ENCODE measurements at places on chromosomes 1 and 21.

- DNase-seq = no peak
Observed at GRCh38 chr1:32592943-32593342, 53.7 kb downstream of the ZBTB8A start.

DNA sequence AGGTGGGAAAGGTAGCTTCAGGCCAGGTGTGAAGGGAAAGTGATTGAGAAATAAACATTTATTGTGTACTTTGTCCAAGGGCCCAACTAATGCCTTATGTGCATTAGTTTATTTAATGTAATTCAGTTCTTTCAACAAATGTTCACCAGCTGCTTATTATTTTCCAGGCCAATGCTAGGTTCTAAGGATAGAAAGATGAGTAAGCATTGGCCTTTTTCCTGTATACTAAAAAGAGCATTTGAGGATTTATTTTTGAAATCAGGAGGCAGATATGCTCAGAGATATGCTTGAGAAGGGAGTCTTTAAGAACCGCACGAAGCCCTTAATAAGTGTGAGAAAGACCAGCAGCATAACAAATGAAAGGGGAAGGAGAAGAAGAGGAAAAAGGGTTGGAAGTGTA lies 32.0 kb downstream of the CLCA1 start:
- no peak for DNase-seq

DNA sequence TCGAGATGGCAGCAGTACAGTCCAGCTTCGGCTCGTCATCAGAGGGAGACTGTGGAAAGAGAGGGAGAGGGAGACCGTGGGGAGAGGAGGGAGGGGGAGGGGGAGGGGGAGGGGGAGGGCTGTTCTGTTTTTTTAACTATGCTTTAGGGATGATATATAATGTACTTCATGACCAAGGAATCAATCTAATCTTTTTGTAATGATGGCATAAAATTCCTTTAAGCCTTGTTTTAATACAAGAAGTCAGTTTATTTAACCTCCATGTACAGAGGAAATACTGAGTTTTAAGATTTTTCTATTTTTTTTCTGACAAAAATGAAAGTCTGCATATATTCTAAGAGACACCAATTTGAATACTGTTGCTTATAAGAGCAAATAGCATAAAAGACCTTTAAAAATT lies 41.9 kb downstream of the PTBP2 start:
- no peak for DNase-seq

DNA sequence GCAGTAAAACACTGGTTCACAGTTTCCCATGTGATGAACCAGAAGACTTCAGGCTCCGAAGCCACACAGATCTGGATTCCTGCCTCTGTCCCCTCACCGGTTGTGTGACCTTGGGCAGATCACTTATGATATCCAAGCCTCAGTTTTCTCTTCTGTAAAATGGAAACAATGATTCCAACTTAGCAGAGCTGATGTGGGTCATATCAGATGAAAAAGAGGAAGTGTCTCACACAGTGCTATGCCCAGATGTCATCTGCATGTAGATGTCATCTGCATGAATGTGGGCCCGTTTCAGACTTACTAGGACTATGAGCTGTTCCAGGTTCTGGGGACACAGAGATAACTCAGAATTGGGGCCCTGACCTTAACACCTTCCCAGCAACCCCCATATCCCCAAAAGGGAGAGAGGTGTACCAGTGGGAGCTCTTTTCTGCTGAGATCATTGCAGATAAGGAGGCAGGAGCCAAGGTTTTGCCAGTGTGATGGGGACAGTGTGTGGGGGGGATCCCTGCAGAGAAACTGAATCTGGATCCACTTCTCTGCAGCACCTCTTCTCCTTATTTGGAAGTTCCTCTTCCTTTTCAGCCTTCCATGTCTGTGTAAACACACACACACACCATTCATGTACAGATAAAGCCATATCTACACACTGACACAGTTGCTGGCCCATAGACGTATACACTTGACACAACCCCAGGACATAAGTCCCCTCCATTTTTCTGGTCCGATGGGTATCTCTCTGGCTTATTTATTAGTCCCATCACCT lies 5.0 kb upstream of the ADGRB2 start:
- DNase-seq = no peak

DNA sequence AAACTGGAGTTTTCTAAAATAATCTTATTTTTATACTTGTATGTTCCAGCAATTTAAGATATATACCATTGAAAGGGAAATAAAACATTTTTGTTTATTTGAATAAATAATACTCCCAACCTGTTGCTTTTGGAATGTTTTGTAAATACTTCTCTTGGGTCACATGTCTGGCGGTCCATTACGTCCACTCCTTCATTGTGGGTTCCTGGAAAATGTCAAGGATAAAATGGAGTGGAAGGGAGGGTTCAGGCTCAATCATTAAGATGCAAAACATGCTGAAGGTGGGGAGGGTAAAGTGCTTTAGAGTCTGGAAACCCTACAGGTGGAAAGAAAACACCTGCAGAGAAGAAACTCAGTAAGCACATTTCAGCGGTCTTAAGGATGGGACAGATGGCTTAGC lies 34.2 kb upstream of the FAM3B start:
- no peak for DNase-seq

DNA sequence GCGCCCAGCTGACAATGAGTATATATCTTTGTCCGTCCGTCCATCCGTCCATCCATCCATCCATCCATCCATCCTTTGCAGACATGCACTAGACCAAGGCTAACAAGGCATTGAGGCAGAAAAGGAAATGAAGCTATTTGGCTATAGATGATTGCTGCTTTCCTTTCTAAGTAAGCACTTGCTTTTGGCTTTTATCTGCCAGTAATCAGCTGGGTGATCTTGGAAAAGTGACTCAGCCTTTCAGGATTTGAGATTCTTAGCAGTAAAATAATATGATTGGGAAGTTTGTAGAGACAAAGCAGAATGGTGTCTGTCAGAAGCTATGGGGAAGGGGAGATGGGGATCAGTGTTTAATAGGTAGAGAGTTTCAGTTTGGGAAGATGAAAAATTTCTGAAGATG lies 22.7 kb downstream of the ZFYVE9 start:
- no peak for DNase-seq

DNA sequence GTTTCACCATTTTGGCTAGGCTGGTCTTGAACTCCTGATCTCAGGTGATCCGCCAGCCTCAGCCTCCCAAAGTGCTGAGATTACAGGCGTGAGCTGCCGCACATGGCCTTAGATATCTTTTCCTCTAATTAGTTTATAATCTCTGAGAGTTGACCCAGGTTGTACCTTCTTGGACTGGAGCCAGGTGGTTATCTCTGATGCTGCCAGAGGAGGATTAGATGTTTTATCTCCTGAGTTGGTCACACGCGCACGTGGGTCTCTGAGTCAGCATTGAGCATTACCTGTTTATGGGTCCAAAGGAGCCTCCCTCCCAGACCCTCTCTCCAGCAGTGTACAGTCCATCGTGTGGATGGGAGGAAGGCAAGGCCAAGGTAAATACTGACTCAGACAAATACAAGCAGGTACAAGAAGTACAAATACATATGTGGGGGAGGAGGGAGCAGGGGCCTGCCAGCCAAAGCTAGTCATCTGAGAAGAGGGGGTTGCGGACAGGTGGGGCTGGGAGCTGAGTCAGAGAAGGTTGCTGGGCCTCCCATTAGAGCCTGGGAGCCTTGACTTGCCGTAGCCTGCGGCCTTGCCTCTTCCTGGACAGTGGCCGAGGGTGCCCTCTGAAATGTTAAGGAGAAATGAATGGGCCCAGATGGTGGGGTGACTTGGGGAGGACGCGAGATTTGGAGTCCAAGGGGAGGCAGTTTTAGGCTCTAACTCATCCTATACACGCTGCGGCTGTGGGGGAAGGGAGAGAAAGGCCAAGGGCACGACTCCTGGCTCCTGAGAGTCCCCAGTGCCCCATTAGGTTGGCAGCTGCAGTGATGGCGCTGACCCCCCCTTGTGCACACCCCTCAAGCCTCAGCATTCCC lies 13.1 kb downstream of the IL6R start:
- DNase-seq = no peak

GRCh38 chr1:89530444-89531089 lies 5.9 kb downstream of the LRRC8B start:
- no peak for DNase-seq

DNA sequence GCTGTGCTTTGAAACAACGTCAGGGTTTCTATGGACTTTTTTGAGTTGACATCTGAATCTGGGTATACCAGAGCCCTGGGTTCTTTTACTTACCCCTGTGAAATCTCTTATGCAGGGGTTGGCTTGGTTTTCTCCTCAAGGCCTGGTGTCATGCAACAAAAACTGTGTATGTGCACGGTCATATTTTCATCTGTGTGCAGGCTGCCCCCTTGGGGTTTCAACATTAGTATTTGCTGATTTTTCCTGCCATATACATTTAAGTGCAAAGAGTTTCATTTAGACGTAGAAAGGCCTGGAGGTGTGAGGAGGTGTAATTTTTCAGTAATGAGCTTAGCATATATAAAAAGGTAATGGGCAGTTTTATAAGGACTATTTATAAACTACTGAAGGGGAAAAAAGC lies 22.0 kb upstream of the ZBTB18 start:
- DNase-seq = no peak

DNA sequence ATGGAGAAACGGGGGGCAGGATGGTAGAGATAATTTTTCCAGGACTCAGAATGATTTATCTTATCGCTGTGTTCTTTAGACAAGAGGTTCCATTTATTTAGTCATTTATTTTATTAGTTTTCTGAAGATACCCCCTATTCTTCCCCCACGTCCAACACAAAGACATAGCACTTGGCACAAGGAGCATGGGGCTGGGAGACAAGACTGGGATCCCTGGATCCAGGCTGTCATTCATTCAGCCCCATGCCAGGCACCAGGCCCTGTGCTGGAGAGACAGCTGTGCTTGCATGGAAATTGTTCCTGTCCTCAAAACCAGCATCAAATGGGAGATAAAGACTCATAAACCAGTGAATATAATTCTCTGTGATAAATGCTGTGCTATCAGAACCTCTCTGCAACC lies 27.1 kb upstream of the PLXNA2 start:
- DNase-seq = no peak

- no peak for DNase-seq
Observed at GRCh38 chr1:44151808-44152207, 10.4 kb upstream of the KLF18 start.

GRCh38 chr1:74223453-74223852 lies 11.7 kb upstream of the TNNI3K start:
- no peak for DNase-seq

DNA sequence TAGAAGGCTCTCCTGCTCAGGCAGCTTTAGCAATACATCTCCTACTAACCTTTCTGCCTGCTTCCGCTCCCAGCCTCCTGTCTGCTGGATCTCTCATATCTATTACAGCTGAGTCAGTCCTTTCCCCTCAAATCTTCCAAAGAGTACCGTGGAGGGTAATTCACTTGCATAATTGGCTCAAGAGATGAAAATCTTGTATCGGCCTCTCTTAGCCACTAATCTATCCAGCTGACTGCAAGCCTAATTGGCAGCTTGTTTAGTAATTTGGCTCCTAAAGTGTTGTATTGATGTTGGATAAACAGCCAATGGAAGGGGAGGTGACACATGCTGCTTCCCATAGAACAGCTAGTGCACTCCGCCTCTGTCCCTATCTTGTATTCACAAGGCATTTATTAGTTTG lies 195.7 kb downstream of the GPATCH2 start:
- DNase-seq = no peak

DNA sequence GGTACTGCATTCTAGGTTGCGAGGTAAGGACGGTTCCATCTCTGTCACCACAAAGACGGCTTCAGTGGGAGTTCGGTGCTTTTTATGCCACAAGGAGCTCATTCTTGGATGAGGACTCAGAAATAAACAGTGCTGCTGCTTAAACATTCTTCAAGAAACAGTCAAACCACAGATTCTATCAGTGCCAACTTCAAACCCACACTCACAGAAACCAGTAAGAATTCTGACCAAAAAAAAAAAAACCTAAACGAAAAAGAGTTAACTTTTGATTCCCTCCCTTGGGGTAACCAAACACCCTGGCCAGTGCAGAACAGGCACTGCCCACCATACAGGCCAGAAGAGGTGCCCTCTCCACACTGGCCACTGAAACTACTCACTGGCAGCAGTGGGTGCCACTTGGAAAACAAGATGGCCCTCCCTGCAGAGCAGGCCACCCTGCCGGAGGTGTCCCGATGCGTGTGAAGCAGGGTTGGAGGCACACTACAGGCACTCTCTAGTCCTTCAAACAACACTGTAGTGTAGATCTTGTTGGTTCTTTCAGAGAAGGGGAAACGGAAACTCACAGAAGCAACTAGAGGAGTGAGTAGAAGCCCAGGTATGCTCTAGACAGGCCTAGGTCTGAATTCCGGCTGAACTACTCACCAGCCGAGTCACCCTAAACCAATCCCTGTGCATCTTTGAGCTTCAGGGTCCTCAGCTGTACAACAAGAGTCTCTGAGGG lies 87.3 kb upstream of the TLR5 start:
- no peak for DNase-seq

- DNase-seq = no peak
Observed at GRCh38 chr1:83692524-83693381, 306.2 kb downstream of the TTLL7 start.

DNA sequence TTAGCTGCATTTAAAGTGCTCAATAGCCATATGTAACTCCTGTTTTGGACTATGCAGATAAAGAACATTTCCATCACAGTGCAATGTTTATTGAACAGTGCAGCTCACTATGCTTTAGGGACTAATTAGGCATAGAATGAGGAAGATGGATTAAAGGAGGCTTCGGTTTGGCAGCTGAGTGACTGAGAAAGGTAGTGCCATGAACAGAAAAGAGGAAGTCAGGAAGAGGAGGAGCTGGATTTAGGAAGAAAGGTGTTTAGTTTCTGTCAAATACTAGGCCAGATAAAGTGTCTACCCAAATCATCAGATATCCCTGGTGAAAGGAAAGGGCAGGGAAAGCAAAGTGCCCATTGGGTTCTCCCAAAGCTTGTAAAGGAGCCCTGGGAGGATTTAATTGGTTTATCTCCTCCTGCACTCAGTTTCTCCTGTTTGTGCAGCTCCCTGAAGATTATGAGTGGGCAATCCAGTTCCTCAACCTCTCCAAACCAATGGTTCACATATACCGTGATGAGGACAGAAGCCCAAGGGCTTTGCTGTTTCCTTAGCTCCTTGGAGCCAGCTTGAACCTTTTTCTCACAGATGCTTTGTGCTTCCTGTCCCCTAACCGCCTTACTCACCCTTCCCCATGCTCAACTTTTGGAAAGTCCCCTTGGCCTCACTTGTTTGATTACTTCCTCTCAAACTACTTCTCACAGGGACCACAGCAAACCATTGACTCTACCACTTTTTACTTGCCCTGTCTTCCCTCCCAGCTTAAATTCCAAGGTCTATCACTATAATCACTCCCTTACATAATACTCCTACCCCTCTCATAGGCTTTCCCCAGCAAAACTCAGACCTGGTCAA lies 3.5 kb upstream of the RAP1A start:
- DNase-seq = no peak

DNA sequence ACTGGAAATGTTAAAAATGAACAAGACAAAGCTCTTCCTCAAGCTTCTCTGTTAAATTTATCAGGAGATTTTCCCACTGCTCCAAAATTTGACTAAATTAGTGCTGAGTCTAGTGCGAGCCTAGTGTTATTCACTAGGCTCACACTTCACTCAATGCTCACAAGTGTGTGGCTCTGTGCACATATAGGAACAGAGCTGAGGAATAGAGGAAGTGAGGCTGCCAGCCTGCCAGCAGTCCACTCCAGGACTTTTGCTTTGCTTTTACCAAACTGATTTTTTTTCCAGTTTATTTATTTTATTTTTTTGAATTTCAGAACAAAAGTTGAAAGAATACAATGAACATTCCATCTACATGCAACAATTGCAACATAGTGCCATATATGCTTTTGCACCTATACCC lies 87.2 kb downstream of the VAV3 start:
- no peak for DNase-seq
